ENCODE measurements at places on chromosomes 6 and 20. TPM values are rescaled to one million over a fixed set of nuclear protein-coding genes. Genes with fewer than 3 reads are reported as not detected.

Gene OR2J3
- not detected for total RNA-seq

Gene SLC17A1
- total RNA-seq, result not detected

Gene TRAPPC3L
- total RNA-seq, result 0.10 TPM

Gene RPS18
- 4,354 TPM for total RNA-seq

Gene ISM1
- total RNA-seq, result 3.6 TPM

Gene MPIG6B
- not detected for total RNA-seq

Gene GGTLC1
- total RNA-seq, result not detected

Gene SMLR1
- not detected for total RNA-seq

Gene IL17A
- total RNA-seq, result not detected

Gene OOEP
- not detected for total RNA-seq

Gene PARD6B
- under 0.01 TPM for total RNA-seq

Gene WFDC11
- not detected for total RNA-seq

Gene PBOV1
- total RNA-seq, result not detected

Gene MAN1A1
- 28.1 TPM for total RNA-seq

Gene CLPSL2
- not detected for total RNA-seq

Gene ACTL10
- total RNA-seq, result 1.6 TPM

Gene THEMIS
- total RNA-seq, result not detected

Gene RBM24
- 4.4 TPM for total RNA-seq

Gene SPEF1
- not detected for total RNA-seq
